Breast epithelium (tissue), 4 donors: ENCODE measurements at places on chromosomes 6 and 20.

- H3K27me3 ChIP-seq, result no peaks in the 10 kb centered on the region
- DNase-seq, result no peak
- no peak overlapping the region for H3K4me3 ChIP-seq
- H3K4me1 ChIP-seq, result no peaks in the 10 kb centered on the region
Observed at GRCh38 chr6:30019819-30020218, 41.2 kb upstream of the POLR1H start.

DNA sequence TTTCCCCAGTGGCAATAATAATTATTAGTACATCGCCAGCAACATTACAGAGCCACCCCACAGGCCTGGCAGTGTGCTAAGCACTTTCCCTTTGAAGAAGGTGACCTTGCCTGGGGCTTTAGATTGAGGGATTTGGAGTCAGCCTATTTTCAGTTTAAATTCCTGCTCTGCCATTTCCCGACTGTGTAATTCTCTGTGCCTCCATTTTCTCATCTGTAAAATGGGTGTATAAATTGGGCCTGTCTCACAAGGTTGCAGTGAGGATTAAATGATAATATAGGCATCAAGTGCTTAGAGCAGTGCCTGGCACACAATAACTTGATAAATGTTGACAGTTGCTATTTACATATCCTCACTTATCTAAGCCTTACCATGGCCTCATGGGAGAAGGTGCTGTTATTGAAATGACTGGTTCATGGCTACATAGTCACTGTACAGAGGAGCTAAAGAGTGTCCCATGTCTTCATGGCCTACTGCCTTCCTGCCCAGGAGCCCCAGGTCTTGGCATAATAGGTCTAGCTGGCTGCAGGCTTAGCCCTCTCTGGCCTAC lies 5.1 kb upstream of the SCRT2 start:
- DNase-seq, result no peak
- no peak overlapping the region for H3K4me3 ChIP-seq
- H3K27ac ChIP-seq, result no peak overlapping the region

GRCh38 chr6:31911826-31912585 lies 10.1 kb upstream of the ZBTB12 start:
- H3K27me3 ChIP-seq, result no peaks in the 10 kb centered on the region
- no peaks in the 10 kb centered on the region for H3K4me1 ChIP-seq
- no peaks in the 10 kb centered on the region for H3K36me3 ChIP-seq
- no peak overlapping the region for H3K4me3 ChIP-seq

DNA sequence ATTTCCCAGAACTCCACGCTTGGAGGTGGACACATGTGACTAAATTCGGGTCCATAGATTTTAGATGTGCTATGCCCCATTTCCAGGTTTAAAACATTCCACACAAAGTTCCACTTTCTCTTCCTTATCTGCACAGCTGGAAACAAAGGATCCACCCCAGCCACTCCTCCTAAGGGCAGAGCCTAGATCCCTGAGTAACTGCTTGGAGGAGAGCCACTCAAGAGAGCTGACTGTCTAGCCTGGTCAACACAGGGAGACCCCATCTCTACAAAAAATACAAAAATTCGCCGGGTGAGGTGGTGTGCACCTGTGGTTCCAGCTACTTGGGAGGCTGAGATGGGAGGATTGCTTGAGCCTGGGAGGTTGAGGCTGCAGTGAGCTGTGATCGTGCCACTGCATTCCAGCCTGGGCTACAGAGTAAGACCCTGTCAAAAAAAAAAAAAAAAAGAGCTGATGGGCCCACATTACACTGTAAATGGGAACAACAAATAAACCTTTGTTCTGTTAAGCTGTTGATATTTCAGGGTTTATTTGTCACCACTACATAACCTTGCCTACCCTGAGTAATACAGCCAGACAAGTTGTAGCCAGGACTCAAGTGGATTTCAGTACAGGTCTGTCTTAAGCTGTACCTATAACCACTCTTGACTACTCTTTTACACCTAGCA lies 25.8 kb upstream of the SNRPC start:
- no peak overlapping the region for H3K27ac ChIP-seq
- H3K27me3 ChIP-seq, result no peaks in the 10 kb centered on the region
- H3K36me3 ChIP-seq, result no peaks in the 10 kb centered on the region
- H3K4me3 ChIP-seq, result no peak overlapping the region

- no peaks in the 10 kb centered on the region for H3K27me3 ChIP-seq
- H3K4me3 ChIP-seq, result no peak overlapping the region
- no peak overlapping the region for H3K27ac ChIP-seq
- no peaks in the 10 kb centered on the region for H3K4me1 ChIP-seq
Observed at GRCh38 chr6:71929047-71929446, 42.7 kb downstream of the RIMS1 start.

DNA sequence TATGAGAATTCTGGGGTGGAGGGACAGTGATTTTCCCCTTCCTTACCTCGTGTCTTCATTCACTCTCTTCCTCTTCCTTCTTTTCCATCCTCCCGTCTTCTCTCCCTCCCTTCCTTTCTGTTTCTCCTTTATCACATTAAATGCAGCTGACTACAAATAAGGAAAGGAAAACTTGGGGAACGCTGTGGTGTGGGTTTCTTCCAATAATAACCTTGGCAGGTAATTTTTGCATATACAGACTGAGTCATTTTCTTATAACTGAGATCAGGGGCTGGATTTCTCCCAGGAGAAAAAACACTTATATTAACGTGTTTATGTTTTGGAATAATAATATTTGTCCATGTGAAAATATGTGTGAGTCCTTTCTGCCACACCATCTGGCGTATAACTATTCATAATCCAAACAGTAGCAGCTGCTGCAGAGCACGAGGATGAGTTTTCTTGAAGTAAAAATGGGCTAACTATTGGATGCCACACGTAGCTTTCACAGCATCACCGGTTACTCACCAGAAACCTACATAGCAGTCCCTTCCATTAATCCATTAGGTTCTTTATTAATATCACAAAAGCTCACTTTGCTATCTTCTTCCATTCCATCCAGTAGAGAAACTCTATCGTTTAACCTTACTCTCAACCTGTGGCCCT lies 139.2 kb upstream of the SASH1 start:
- H3K4me1 ChIP-seq, result no peaks in the 10 kb centered on the region
- no peak overlapping the region for H3K4me3 ChIP-seq
- H3K36me3 ChIP-seq, result no peaks in the 10 kb centered on the region

DNA sequence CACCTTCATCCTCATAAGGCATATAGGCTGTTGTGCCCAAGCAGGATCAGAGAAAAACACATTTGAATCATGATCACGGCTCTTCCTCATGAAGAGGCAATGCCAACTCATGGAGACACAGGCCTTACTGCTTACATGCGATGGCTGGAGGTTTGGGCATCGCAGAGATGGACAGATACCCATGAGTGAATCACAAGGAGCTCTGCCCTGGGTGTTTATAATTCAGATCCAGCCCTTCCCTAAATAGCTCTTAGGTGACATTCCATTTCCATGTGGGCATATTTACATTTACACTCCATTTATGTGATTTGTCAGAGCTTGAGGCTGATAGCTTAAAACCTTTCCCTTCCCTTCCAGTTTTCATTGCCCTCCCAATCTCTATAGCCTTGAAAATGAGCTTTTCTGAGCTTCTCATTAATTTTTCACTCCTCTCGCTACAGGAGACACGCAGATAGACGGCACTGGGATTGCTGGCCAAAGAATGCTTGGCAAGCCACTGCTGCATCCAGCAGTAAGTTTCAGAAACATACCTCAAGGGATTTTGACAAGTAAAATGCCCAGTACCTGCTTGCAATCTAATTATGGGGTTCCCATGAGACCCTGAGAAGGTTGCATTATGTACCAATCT lies 249.1 kb downstream of the TBC1D7 start:
- H3K27me3 ChIP-seq, result no peaks in the 10 kb centered on the region
- H3K27ac ChIP-seq, result no peak overlapping the region
- no peaks in the 10 kb centered on the region for H3K36me3 ChIP-seq
- no peaks in the 10 kb centered on the region for H3K4me1 ChIP-seq
- H3K4me3 ChIP-seq, result no peak overlapping the region

GRCh38 chr6:102907181-102907580 lies 1513.7 kb downstream of the GRIK2 start:
- DNase-seq, result no peak
- H3K36me3 ChIP-seq, result no peaks in the 10 kb centered on the region
- no peaks in the 10 kb centered on the region for H3K27me3 ChIP-seq
- H3K4me3 ChIP-seq, result no peak overlapping the region
- no peaks in the 10 kb centered on the region for H3K4me1 ChIP-seq
- no peak overlapping the region for H3K27ac ChIP-seq
